Activated naive CD4-positive, alpha-beta T cell treated with anti-CD3 and anti-CD28 coated beads for 36 hours (primary cell): ENCODE measurements at places on chromosomes 13 and 19. TPM values are rescaled to one million over a fixed set of nuclear protein-coding genes. Genes with fewer than 3 reads are reported as not detected.
A peak's percentile ranks its signal among the peaks of the same experiment; 100 is the strongest.

Gene KIR2DL3
- total RNA-seq, result not detected

Gene MAST1
- 1.5 TPM for total RNA-seq

DNA sequence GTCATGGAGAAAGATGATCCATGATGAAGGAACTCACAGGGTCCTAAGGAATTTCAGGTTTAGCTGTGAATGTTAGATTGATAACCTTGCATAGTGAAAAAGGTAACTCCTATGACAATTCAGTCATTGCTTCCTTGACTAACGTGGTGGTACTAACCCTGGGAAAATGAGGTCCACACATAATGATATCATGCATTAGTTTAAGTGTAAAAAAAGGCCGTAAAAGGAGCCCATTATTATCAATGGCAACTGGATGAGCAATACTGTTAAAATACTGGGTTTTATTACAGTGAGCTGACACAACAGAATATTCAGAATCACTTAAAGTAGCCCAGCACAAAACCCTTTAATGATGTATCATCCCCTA is 515.4 kb downstream of the DCT start:
- no peak for DNase-seq

DNA sequence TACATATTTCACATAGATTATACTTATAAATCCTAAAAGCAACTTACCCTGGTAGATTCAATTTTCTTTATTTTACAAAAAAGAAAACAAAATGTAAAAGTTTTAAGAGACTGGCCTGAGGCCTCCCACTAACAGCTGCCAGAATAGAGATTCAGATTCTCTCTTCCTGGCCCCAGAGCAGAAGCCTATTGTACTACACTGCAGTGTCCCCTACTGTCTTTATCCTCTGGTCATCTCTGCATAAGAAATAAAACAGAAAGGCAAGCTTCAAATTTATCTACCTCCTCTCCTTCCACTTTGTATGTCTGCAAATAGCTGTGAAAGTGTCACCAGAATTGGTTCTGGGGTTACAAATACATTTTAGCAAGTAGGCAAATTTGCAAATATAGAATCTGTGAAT is 1004.1 kb upstream of the PCDH9 start:
- DNase-seq, result no peak

GRCh38 chr19:38734426-38735256 is 9.6 kb downstream of the CAPN12 start:
- DNase-seq, result peak; percentile 34

- peak; percentile 56 for DNase-seq
Observed at GRCh38 chr19:15331419-15332310, 674 bp downstream of the BRD4 start.

GRCh38 chr19:12035220-12036172 is at the start of gene ZNF433:
TSS of gene ZNF433 (minus strand) at chr19:12035679. CDS start at chr19:12035539, 140 bp downstream.
- peak; percentile 69 for DNase-seq

DNA sequence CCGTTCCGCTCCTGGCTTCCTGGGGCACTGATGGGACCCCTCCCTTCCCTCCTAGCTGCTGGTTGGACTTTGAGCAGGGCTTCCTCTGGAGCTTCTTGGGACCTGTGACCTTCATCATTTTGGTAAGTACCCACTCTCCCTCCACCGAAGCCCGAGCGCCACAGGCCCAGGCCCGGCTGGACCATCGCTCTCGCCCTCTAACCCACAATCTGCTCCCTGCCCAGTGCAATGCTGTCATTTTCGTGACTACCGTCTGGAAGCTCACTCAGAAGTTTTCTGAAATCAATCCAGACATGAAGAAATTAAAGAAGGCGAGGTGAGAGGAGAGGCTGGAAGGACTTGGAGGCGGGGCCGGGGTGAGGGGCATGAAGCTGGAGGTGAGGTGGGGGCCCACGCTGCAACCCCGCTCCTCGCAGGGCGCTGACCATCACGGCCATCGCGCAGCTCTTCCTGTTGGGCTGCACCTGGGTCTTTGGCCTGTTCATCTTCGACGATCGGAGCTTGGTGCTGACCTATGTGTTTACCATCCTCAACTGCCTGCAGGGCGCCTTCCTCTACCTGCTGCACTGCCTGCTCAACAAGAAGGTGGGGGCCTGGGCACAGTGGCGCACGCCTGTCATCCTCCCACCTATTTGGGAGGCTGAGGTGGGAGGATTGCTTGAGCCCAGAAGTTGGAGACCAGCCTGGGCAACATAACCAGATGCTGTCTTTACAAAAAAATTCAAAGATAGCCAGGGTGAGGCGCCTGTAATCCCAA is 12.3 kb downstream of the DDX39A start:
- no peak for DNase-seq

- DNase-seq, result no peak
Observed at GRCh38 chr13:59891053-59891452, 272.7 kb downstream of the DIAPH3 start.
